ENCODE measurements at places on chromosomes 12 and 14.

DNA sequence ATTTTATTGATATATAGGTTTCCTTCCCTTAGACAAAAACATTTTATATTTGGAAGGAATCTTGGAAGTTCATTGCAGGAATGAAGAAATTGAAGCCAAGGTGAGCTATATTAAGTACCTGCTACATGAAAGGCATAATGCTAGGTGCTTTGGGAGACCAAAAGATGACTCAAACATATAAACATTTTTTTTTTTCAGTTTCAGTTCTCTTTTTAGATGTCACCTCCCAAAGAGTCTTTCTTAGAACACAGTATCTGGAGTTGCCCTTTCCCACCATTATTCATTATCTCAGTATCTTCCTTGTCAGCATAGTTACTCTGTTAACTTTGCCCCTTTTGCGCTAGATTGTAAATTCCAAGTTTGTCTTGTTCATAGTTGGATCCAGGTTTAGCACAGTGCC is 1.1 kb downstream of the LIN52 start:
- DNase-seq, result no peak

- DNase-seq, result peak; percentile 87
These were observed at the start of gene AHNAK2 for GRCh38 chr14:104977681-104978653. Gene AHNAK2, minus strand, starts transcription at chr14:104978374. Its CDS starts 137 bp downstream, at chr14:104978237.

- no peak for DNase-seq
These were observed 28.4 kb upstream of the NOVA1 start for GRCh38 chr14:26626256-26626655.

GRCh38 chr14:101000711-101001250 is 97.3 kb upstream of the RTL1 start:
- DNase-seq, result no peak

DNA sequence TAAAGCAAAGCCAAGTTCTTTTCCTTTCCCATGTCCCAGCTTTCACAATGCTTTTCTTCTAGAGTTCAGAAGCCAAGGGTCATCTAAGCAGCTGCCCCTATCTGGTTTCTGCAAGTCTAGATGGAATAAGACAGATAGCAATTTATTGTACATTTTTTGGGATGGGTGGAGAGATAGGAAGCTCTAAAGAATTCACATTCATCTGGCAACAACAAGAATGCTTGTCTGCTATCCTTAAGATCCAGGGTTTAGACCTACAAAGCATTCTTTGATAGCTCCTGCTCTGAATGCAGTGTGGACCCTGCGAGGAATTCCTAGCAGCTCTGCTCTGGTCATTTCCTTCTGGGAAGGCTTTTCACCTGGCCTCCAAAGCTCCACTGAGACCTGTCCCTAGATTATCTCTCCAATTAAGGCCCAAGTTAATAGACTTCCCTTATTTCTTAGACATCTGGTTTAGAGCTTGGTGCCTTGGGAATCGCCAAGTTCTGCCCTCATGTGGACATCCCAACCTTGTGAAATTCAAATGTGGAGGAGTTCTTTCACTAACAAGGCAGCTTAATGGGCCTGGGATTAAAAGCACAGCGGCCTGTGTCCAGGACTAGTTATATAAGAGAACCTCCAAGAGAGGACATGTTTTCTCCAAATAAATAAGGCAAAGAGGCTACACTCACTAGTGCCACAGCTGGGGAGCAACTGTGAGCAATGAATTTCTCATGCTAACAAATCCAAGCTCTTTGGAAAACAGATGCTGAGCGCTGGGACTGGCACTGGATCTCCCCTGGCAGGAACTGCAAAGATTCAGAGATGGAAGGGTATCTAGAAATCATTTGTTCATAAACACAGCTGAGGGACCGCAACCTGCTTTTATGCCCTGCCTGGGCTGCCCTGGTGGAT is 384.5 kb upstream of the DDHD1 start:
- no peak for DNase-seq

DNA sequence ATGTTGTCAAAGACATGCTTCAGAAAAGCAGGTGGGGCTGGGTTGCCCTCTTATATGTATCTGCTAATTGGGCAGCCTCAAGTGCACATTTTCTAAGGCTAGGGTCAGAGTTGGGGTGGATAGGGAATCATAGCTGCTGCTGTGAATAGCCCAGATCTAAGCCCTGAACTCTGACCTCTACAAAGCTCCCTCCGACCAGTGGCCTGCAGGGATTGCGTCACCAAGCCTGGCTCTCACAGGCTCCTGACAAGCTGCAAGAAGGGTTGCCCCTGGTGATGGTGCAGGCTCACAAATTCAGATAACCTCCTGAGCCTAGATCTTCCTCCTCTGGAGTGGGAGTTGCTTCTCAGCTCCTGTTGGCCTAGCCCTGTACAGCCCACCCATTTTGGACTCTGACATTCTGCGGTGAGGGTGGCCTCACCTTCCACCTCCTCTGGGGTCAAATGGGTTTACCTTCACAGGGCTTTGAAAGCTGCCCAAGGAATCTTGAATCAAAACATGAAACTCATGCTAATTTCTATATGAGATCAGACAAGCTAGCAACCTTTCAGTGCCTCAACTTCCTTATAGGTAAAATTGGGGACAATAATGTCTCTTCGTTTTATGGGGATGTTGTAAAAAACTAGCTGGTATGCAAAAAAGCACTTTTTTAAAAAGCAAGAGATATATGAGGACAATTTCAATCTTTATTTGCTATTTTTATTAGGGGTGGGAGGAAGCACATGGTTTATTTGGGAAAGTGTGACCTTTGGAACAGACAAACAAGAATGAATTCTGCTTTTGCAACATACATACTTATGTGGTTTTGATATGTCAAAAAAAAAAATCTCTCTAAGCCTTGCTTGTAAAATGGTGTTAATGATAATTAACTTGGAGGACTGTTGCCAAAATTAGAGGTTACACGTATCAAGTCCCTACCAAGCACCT is 4.9 kb upstream of the SUSD6 start:
- no peak for DNase-seq

- DNase-seq, result no peak
These were observed 6.5 kb upstream of the CDK2AP1 start for GRCh38 chr12:123278101-123278627.

DNA sequence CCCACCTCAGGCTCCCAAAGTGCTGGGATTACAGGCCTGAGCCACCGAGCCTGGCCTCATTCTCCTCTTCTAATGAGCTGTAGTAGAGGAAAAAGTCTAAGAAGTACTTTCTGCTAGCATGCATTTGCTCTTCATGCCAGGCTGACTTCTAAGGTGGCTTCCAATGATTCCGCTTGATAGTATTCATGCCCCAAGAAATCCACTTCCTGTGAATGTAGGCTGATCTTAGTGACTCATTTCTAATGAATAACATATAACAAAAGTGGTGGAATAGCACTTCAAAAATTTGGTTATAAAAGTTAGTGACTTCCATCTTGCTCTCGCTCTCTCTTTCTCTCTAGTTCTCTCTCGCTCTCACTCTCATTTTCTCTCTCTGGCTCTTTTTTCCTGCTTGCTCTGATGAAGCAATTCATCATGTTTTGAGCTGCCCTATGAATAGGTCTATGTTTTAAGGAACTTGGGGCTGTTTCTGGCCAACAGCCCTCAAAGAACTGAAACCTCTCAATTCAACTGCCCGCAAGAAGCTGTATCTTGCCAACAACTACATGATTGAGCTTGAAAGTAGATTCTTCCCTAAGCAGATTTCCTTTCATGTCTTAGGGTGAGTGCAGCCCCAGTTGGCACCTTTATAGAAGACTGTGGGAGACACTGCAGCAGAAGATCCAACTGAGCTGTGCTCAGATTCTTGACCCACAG is 282.9 kb downstream of the RMST start:
- DNase-seq, result no peak

- no peak for DNase-seq
These were observed 17.8 kb downstream of the EEA1 start for GRCh38 chr12:92911339-92911738.

GRCh38 chr14:39370415-39370814 is 61.8 kb downstream of the FBXO33 start:
- no peak for DNase-seq

DNA sequence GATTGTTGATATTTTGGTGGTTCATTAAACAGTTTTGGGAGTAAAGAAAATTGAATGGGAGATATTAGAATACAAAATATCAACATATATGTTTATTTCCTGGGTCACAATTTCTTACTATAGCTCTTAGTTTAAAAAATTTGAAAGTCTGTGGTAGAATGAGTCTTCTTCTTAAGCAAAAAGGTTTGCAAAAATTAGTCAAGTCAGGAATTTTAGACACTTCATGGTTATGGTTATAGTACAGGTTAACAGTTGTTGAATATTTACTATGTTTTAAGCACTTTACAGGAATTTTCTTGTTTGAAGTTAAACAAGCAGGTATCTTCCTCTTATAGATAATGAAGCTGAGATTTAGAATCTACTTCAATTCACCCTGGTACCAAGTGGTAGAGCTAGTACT is 56.8 kb downstream of the USP15 start:
- no peak for DNase-seq

GRCh38 chr14:20409226-20409625 is 4.1 kb downstream of the TEP1 start:
- no peak for DNase-seq

GRCh38 chr12:4169531-4169930 is 104.0 kb upstream of the CCND2 start:
- no peak for DNase-seq

DNA sequence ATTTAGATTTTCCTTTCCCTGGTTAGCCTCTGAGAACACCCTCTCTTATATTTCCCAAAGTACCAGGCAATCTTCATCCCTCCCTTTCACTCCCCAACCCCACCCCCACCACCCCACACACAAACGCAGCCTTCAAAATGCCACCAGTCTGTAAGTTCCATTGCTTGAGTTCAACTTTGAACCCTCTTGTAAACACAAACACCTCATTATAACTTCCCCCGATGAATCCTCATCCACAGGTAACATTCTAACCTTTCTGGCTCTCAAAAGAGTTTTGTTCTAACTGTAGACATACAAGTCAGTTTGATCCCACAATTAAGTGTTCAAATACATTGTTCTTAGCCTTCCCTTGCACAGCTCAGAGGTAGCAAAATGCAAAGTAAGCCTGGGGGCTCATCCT is 199.4 kb upstream of the FOXN3 start:
- DNase-seq, result no peak

- no peak for DNase-seq
These were observed 133.9 kb upstream of the TSPAN8 start for GRCh38 chr12:71291746-71292145.

GRCh38 chr12:1872448-1872847 is 46.0 kb downstream of the CACNA2D4 start:
- DNase-seq, result no peak

- DNase-seq, result no peak
These were observed 3.6 kb downstream of the SMCO3 start for GRCh38 chr12:14810167-14810952.

DNA sequence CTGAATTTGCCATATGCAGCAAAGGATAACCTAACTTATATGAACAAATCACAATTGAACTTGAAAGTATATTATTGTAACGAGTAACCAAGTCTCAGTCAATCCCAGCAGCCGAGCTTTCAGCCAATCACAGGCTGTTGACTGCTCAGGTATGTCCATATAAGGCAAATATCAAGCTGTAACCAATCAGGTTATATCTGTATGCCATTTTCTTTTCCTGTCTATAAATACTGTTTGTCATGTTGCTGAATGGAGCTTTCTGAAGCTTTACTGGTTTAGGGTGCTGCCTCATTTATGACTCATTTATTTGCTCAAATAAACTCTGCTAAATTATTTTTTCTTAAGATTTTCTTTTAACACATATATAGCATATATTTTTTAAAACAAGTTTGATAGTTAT is 1059.5 kb downstream of the GALC start:
- DNase-seq, result no peak

GRCh38 chr12:98719515-98720504 is 74.7 kb downstream of the APAF1 start:
- no peak for DNase-seq

- peak; percentile 85 for DNase-seq
These were observed 3.6 kb upstream of the P2RX2 start for GRCh38 chr12:132614861-132615578.

DNA sequence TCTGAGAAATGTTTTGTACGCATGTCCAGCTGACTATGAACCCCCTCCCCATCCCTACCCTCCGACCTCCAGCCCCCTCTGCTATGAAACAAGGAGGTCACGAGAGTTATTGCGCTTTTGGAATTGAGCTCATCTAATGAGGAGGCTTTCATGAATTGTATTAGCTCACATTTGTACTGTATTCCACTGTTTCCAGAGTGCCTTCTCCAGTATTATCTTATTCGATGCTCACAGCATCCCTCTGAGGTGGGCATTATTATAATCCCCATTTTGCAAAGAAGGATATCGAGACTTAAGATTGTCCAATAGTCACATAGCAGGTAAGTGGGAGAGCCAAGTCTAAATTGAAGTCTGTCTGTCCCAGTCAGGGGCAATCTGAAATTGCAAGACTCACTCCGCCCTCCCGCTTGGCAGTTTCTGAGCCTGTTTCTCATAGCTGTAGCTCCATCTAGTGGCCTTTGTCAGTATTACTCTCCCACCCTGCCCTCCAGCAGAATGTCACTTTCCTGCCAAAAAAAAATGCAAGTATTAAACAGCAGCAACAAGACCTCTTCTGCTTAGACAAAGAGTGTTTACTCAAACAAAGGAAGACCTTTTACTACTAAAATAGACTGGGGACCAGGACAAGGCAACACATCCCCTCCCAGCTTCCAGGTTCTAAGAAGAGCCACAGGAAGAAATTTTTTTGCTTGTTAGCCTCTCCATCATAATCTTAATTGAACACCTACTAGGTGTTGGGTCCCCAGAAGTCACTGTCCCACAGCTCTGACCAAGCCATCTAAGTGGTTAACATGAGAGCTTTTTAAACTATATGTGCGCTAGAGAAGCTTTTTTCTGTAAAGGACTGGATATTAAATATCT is 48.6 kb upstream of the TMEM233 start:
- peak; percentile 69 for DNase-seq

GRCh38 chr12:16347391-16348298 is at the start of gene MGST1:
Gene MGST1, plus strand, starts transcription at chr12:16347645. Its CDS starts 6,608 bp downstream, at chr12:16354253.
- no peak for DNase-seq

DNA sequence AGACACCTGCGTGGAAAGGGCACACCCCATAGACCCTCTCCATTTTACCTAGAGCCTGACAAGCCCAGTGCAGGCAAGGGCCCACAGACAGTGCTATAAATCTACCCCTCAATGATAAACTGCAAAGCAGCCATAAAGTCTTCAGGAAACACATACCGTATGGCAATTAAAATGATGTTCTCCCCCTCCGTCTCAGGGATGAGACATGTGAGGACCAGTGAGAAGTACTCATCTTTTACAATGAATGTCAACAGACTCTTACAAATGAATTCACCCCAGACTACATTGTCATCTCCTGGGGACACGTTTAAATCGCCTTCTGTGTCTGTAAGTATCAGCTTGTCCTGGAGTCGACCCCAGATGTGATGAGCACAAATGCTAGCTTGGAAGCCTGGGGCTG is 362.7 kb downstream of the ADGRD1 start:
- DNase-seq, result no peak

DNA sequence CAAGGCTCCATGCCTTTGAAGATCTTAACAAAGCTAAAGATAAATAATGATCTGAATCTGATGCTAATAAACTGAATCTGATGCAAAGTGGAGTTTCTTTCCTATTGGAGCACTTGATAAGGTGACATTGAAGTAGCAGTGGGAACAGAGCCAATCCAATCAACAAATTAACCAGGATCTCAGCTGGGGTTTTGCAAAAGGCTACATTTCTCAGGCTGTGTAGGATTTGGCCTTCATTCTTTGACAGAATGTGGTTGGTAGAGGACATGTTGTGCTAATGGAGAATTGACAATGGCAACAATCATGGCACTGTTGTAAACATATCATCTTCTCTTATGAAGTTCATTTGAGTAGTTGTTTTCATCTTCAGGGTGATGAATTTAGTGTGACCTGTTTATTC is 164.9 kb downstream of the CCDC91 start:
- no peak for DNase-seq
